ENCODE measurements at places on chromosomes 1 and 21. TPM values are rescaled to one million over a fixed set of nuclear protein-coding genes. Genes with fewer than 3 reads are reported as not detected.

KCNK1 gene
- total RNA-seq: 0.97 TPM

DNA sequence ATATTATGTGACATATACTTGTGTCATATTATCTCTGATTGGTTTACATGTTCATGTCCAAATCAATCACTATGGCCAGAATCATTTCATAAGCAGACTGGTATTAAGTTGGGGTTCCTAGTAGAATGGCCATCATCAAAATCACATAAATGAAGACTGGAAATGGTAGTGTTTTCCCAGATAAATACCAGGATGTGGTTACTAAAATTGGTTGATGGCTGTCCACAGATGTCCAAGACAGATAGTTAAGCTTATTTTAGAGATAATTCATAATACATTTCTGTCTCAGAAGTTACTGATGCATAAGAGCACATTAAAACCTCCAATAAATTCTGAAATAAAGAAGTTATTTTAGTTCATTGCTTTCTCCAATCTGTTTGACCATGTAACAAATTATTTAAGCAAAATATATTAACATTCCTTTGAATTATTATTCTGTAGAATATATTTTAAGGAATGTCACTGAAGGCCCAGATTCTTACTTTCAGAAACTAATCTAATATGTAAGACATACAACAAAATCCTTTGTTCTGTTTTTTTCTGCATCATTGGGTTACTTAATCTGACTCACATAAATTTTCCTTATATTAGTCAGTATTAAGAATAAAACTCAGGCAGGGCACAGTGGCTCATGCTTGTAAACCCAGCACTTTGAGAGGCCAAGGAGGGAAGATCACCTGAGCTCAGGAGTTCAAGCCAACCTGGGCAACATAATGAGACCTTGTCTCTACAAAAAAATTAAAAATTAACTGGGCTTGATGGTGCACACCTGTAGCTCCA lies 483.9 kb downstream of the PTPRC start:
- no peak for DNase-seq
- no peaks in the 10 kb centered on the region for H3K27me3 ChIP-seq
- H3K27ac ChIP-seq: no peak overlapping the region
- no peaks in the 10 kb centered on the region for H3K4me1 ChIP-seq
- no peaks in the 10 kb centered on the region for H3K36me3 ChIP-seq

- no peak for DNase-seq
- no peaks in the 10 kb centered on the region for H3K27me3 ChIP-seq
- no peak overlapping the region for H3K4me3 ChIP-seq
- peaks cover 10% of the 10 kb centered on the region for H3K4me1 ChIP-seq
Measured at GRCh38 chr1:33902486-33903209, 38.8 kb downstream of the HMGB4 start.

CCDC190 gene
- not detected for total RNA-seq

RXFP4 gene
- not detected for total RNA-seq

DNA sequence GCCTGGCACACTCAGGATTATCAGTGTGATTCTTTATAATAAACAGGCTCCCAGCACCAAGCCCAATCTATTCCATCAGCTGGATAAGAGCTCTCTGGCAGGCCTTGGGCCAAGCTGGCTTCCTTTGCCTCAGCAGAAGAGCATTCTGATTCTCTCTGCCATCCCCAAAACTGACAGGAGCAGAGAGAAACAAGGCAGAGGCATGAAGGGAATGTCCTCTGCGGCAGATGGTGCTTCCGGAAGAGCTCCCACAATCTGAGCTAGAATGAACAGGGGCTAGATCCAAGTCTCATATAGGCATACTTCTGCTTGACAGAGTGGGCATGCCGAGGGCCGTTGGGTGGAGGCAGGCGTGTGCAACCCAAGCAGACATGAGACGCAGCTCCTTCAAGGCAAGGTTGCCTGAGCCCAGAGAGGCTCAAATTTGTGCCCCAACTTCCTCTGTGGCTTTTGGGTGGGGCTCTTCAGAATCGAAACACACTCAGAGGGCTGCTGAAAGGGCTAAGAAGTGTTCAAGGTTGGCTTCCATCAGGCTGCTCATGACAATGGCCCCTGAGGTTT lies 4.0 kb downstream of the CAPN2 start:
- DNase-seq: peak; percentile 82
- H3K27me3 ChIP-seq: no peaks in the 10 kb centered on the region
- peaks cover 43% of the 10 kb centered on the region for H3K36me3 ChIP-seq
- H3K4me1 ChIP-seq: peaks cover 88% of the 10 kb centered on the region
- H3K27ac ChIP-seq: no peak overlapping the region

DNA sequence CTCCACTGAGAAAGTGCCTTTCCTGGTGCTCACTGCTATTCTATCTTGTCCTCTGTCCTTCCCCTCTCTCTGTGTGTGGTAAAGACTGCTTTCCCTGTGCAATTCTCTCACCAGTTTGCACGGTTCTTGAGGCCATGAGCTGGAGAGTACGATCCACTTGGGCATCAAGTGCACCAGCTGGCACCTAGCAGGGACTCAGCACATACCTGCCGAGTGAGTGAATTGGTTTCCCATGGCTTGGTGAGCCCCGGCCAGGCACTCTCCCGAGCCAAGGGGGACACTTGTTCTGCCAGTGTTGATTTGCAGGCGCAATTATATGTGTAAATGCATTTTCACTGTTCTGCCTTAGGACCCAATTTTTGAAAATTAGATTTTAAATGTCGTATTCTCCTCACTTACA lies 313.5 kb downstream of the DISC1 start:
- no peaks in the 10 kb centered on the region for H3K4me1 ChIP-seq
- no peak overlapping the region for H3K27ac ChIP-seq
- H3K36me3 ChIP-seq: no peaks in the 10 kb centered on the region
- no peaks in the 10 kb centered on the region for H3K27me3 ChIP-seq
- DNase-seq: no peak

MATN1 gene
- 0.54 TPM for total RNA-seq

SELP gene
- total RNA-seq: 4.2 TPM

- no peaks in the 10 kb centered on the region for H3K36me3 ChIP-seq
- no peaks in the 10 kb centered on the region for H3K27me3 ChIP-seq
- H3K4me3 ChIP-seq: no peak overlapping the region
- peaks cover 6% of the 10 kb centered on the region for H3K4me1 ChIP-seq
- DNase-seq: no peak
Measured at GRCh38 chr1:84268346-84268745, 33.2 kb upstream of the SAMD13 start.

DNA sequence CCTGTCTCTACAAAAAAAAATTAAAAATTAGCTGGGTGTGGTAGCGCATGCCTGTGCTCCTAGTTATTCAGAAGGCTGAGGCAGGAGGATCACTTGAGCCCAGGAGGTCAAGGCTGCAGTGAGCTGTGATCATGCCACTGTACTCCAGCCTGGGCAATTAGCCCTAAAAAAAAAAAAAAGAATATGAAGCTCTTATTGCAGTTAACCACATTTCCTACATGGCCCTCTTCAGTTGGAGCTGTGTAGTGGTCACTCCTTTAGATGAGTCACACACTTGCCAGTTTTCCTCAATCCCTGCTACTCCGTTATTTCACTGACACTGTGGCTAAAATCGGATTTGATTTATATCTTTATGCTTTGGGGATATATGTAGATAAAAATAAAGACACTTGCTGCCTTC lies 11.8 kb downstream of the NFYC start:
- no peaks in the 10 kb centered on the region for H3K36me3 ChIP-seq
- H3K27ac ChIP-seq: no peak overlapping the region
- no peaks in the 10 kb centered on the region for H3K27me3 ChIP-seq
- DNase-seq: no peak
- H3K4me3 ChIP-seq: no peak overlapping the region
- H3K4me1 ChIP-seq: peaks cover 68% of the 10 kb centered on the region

GPATCH3 gene
- 14.3 TPM for total RNA-seq

SLC9C2 gene
- 0.29 TPM for total RNA-seq

DNA sequence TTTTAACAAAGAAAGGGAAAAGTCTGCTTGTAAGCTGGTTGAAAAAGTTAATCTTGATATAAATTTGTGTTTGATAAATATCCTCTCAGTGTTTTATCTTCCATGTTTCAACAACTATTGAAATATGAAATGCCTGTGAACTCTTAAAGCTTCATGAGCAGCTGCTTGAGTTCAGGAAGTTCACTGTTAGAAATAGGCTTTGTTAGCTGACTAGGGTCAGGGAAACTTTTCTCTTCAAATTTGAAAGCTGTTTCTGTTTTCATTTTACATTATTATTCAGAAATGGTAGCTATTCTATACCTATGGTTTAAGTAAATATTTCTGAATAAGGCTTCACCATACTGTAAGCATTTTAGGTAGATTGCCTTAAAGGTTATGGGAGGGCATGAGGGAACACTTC lies 191.7 kb downstream of the HS2ST1 start:
- no peak for DNase-seq
- no peaks in the 10 kb centered on the region for H3K4me1 ChIP-seq
- no peak overlapping the region for H3K27ac ChIP-seq
- no peaks in the 10 kb centered on the region for H3K27me3 ChIP-seq
- H3K4me3 ChIP-seq: no peak overlapping the region

GRCh38 chr1:20380616-20381035 lies 90.0 kb downstream of the VWA5B1 start:
- DNase-seq: no peak
- H3K36me3 ChIP-seq: no peaks in the 10 kb centered on the region
- no peak overlapping the region for H3K27ac ChIP-seq
- H3K4me3 ChIP-seq: no peak overlapping the region
- H3K27me3 ChIP-seq: peaks cover 10% of the 10 kb centered on the region

BLACAT1 gene
- total RNA-seq: not detected

OR2T29 gene
- total RNA-seq: 0.60 TPM

DNA sequence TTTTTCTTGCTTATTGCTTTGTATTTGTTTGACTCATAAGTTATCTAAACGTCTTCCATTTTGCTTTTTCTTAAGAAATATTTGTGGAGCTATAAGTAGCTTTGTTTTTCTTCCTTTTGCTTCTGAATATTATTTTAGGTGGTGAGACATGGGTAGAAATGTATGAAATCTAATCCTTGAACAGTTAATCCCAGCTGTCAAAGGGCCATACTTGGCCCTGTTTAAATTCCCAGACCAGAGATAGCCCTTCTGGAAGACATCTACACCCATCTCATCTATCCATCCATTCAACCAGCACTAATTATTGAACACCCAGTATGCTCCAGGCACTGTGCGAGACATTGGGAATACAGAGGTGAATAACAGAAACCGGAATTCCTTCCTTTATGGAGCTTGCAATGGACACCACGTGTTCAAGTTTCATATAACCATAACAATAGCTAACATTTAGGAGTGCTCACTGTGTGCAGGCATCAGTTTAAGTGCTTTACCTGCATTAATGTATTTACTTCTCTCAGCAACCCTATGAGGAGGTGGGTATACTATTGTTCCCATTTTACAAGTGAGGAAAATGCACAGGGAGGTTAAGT lies 8.7 kb downstream of the TACSTD2 start:
- no peak overlapping the region for H3K27ac ChIP-seq
- no peak overlapping the region for H3K4me3 ChIP-seq
- no peaks in the 10 kb centered on the region for H3K36me3 ChIP-seq
- no peaks in the 10 kb centered on the region for H3K4me1 ChIP-seq
- DNase-seq: no peak

GRCh38 chr1:36475341-36475740 lies 7.4 kb downstream of the CSF3R start:
- H3K27ac ChIP-seq: no peak overlapping the region
- H3K36me3 ChIP-seq: peaks cover 99% of the 10 kb centered on the region
- H3K4me1 ChIP-seq: no peaks in the 10 kb centered on the region
- DNase-seq: peak; percentile 67

- H3K4me3 ChIP-seq: no peak overlapping the region
- DNase-seq: peak; percentile 51
- H3K27me3 ChIP-seq: peaks cover 39% of the 10 kb centered on the region
- no peaks in the 10 kb centered on the region for H3K4me1 ChIP-seq
Measured at GRCh38 chr1:2934156-2934540, 87.1 kb upstream of the ACTRT2 start.

- H3K4me3 ChIP-seq: no peak overlapping the region
- peak; percentile 84 for DNase-seq
- H3K27ac ChIP-seq: no peak overlapping the region
- no peaks in the 10 kb centered on the region for H3K36me3 ChIP-seq
- peaks cover 9% of the 10 kb centered on the region for H3K27me3 ChIP-seq
- no peaks in the 10 kb centered on the region for H3K4me1 ChIP-seq
Measured at GRCh38 chr1:22704440-22705067, 6.1 kb upstream of the EPHB2 start.

GRCh38 chr1:9294405-9294773 lies 1.7 kb downstream of the SPSB1 start:
- no peak overlapping the region for H3K4me3 ChIP-seq
- H3K27ac ChIP-seq: no peak overlapping the region
- peaks cover 36% of the 10 kb centered on the region for H3K4me1 ChIP-seq
- no peak for DNase-seq

- H3K36me3 ChIP-seq: no peaks in the 10 kb centered on the region
- no peak for DNase-seq
- no peak overlapping the region for H3K27ac ChIP-seq
- H3K27me3 ChIP-seq: no peaks in the 10 kb centered on the region
Measured at GRCh38 chr1:58006421-58007046, 540.0 kb downstream of the OMA1 start.

DNA sequence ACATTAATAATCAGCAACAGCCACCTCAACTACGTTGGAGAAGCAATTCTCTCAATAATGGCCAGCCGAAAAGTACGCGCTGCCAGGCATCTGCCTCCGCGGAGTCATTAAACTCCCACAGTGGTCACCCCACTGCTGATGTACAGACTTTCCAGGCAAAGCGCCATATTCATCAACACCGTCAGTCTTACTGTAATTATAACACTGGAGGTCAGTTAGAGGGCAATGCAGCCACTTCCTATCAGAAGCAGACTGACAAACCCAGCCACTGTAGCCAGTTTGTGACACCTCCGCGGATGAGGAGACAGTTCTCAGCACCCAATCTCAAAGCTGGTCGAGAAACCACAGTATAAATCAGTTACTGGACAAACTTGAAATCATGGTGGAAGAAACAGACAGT lies 93.9 kb downstream of the KIF1B start:
- H3K27me3 ChIP-seq: no peaks in the 10 kb centered on the region
- no peak overlapping the region for H3K4me3 ChIP-seq
- H3K36me3 ChIP-seq: peaks cover 17% of the 10 kb centered on the region
- H3K27ac ChIP-seq: no peak overlapping the region
- DNase-seq: no peak

DNA sequence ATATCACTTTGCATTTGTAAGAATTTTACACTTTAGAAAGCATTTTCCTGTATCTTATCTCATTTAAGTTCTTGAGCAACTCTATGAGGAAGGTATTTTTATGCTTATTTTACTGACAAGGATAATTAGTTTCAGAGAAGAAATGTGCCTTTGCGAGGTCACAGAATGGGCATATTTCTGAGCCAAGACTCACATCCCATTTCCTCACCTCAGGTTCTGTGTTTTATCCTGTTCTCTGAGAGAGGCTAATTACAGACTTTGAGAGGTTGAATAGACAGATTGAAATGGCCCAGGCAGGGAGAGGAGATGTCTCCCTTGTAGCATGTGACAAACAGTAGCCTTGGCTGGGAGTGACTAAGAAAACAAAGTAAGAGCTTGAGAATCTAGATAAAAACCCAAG lies 39.1 kb upstream of the ZC3H11B start:
- H3K4me1 ChIP-seq: no peaks in the 10 kb centered on the region
- DNase-seq: no peak
- no peaks in the 10 kb centered on the region for H3K27me3 ChIP-seq

LCE6A gene
- not detected for total RNA-seq

- H3K4me1 ChIP-seq: peaks cover 50% of the 10 kb centered on the region
- no peaks in the 10 kb centered on the region for H3K36me3 ChIP-seq
- peak overlapping the region; percentile 98 for H3K27ac ChIP-seq
- H3K4me3 ChIP-seq: peak overlapping the region; percentile 85
Measured at GRCh38 chr21:37266515-37267221, 466 bp downstream of the VPS26C start.

All from spleen (tissue), 13 donors.